ENCODE measurements at places on chromosomes 2 and 18. TPM values are rescaled to one million over a fixed set of nuclear protein-coding genes. Genes with fewer than 3 reads are reported as not detected.

- DNase-seq, result no peak
Observed at GRCh38 chr2:37219046-37219445, 12.3 kb downstream of the CEBPZ start.

DNA sequence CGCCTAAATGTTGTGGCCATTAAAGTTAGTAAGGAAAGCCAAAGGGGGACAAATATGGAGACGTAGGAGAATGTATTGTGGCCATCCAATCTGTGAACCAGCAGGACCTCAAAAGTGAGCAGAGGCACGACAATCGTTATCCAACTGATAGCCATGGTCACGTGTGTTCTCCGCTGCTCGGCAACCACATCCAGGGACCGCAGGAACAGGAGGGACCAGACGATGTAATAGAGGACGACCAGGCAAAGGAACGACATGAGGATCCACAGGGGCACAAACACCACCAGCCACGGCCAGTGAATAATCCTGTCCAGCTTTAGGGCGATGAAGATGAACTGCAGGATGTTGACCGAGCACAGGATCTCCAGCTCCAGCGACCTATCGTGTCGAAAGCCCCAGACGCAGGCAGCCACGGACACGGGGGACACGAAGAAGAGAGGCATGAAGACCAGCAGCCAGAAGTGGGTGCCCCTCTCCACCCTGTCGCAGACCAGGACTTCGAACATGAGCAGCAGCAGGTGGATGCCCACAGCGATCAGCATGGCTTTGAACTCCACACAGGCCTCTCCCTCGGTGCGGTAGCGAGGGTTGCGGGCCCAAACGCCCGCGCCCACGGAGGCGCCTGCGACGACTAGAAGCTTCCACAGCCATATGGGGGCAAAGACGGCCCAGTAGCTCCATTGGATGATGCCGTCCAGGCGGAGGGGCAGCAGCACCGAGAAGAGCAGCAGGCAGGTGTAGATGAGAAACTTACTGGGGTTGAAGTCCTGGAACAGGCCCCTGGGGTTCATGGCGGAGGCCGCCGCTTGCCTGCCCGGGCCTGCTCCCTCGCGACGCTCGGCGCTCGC, 790 bp downstream of the TMEM185B start:
- peak; percentile 23 for DNase-seq

GRCh38 chr18:49562481-49563129, 748 bp downstream of the LIPG start:
- DNase-seq, result peak; percentile 57

GRCh38 chr2:59790186-59791003, 763.1 kb downstream of the BCL11A start:
- no peak for DNase-seq

DNA sequence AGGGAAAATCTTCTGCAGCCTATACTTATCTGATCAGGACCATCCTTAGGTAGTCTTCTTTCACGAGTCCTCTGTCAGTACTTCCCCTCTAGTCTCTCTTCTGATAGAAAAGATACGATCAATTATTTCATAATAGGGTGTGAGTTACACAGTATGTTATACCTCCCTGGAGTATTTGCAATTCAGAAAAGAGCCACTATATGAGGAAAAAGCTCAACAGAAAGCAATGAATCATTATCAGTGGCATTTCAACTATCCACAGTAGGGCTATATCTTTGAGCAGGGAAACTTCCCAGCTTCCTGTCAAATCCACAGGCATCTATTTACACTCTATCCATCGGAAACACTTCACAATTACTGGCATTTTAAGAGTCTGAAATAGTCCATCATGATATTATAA, 105.3 kb upstream of the ACVR2A start:
- DNase-seq, result no peak

Gene TEKT4
- not detected for total RNA-seq
